CD4-positive, alpha-beta T cell treated with Interleukin-21 for 1 hour (primary cell): ENCODE measurements at places on chromosomes 2 and 18.

GRCh38 chr2:85015653-85016360 lies 44.8 kb downstream of the KCMF1 start:
- DNase-seq, result no peak

DNA sequence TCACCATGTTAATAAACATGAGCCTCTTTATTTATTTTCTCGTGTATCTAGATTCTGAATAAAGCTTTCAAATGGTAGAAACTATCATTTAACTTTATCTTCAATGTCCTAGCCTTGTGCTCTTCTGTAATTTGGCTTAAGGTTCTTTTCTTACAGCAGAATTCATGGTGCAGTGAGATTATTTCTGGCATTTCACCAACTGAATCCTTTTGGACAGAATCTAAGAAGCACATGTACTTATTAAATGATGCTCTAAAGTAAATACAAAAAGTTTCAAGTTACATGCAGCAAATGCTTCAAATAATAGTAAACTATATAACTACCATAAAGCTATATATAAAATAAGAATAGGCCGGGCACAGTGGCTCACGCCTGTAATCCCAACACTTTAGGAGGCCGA lies 65.9 kb downstream of the AP1S3 start:
- no peak for DNase-seq

GRCh38 chr2:230807729-230808128 lies 57.0 kb upstream of the ITM2C start:
- no peak for DNase-seq

DNA sequence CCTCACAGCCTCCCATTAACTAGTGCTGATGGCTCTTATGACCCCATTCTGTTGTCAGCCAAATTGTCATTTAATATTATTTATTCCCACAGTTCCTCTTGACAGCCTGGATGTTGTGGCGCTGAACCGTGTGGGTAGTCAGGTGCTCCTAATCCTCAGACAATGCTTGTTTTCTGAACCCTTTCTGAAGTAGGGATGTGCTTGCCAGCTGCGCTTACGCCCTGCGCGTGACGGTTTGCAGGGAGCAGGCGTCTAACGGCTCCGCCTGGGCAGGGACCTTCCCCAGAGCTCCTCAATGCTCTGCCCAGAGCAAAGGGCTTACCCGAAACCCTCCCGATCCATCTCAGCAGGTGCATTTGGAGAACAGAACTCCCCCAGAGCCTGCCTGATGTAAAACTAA lies 358.2 kb upstream of the MYT1L start:
- DNase-seq, result no peak

GRCh38 chr2:160322320-160322719 lies 122.2 kb upstream of the ITGB6 start:
- DNase-seq, result no peak

DNA sequence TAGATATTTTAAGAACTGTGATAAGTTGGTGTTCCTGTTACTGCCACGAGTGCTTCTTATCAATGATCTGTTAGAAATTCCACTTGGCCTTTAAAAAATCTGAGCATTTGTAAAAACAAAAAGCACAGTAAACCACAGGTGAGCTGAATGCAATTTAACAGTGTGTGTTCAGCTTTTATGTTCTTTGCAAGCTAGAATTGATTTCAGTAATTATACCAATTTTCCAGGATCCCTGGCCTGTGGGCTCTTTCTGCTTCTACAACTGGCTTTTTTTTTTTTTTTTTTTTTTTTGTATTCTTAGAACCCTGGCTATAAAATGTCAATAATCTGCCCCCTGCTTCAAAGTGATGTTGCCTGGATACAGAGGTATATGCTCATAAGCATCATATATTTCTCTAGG lies 548.5 kb upstream of the SLC8A1 start:
- DNase-seq, result no peak
